ENCODE measurements at places on chromosomes 1 and 21. TPM values are rescaled to one million over a fixed set of nuclear protein-coding genes. Genes with fewer than 3 reads are reported as not detected.
A peak's percentile ranks its signal among the peaks of the same experiment; 100 is the strongest.

GRCh38 chr1:14955976-14956375, 197.6 kb upstream of the TMEM51 start:
- no peak for DNase-seq

GRCh38 chr1:178818416-178818815, 52.5 kb downstream of the ANGPTL1 start:
- DNase-seq, result no peak

Gene GBP5
- polyA plus RNA-seq, result 0.40 TPM

DNA sequence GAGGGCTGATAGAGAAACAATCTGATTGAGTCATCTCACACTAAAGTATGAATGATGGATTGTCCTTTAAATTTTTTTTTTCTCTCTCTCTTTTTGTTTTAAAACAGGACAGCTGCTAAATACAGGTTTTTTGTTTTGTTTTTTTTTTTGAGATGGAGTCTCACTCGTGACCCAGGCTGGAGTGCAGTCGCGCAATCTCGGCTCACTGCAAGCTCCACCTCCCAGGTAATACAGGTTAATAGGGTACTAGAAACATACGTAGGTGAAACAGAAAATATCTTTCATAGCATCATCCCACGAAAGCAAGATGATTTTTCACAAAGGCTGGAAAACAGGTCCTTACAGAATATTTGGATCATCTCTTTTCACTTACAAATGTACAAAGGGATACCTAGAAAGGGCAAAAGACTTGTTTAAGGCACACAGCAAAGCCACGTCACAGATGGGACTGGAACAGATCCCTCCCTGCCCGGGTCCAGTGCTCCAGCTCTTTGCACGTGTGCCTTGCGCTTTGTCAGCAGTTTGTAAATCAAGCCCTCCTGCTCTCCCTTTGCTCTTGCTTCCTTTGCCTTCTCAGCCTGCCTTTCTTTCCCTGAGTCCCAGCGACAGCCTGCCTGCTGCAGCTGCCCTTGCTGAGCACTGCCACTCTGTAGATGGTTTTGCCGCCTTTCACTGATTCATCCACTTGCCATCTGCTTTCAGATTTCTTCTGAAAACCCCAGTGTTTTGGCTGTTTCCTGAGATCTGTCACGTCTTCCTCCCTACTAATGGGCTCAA, 171.3 kb upstream of the BEND5 start:
- DNase-seq, result no peak

Gene RHD
- 0.99 TPM for polyA plus RNA-seq

DNA sequence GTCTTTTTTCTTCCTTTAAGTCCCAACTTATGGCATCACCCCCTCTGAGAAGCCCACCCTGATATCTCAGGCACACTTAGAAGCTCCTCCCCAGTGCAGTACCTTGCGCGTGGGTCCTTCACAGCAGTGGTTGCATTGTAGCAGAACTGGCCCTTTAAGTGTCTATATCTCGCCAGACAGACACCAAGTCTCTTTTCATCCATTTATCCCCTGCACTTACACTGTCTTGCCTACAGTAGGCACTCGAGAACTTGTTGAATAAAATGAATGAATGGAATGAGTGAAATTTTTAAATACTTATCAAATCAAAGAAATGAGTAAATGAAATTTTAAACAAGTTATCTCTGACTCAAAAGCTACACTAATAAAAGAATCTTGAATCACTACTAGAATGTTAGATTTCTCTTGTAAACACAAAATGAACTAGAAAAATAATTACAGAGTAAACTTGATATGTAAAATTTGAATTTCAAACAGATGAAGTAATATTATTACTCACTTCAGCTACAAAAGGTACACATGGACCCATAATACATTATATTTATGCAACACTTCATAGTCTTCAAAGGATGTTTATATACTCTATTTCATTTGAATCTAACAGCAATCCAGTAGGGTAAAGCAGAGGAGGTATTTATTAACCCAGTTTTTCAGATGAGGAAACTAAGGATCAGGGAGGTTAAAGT, 54.7 kb upstream of the MAN1A2 start:
- no peak for DNase-seq

Gene CDA
- 4.5 TPM for polyA plus RNA-seq

- no peak for DNase-seq
Observed at GRCh38 chr1:197247465-197247864, 20.6 kb upstream of the CRB1 start.

Gene TRIM67
- 0.08 TPM for polyA plus RNA-seq

Gene COA7
- 19.5 TPM for polyA plus RNA-seq

GRCh38 chr1:117244306-117244705, 33.6 kb upstream of the VTCN1 start:
- DNase-seq, result no peak

Gene RGS8
- polyA plus RNA-seq, result 0.03 TPM

GRCh38 chr1:152515434-152515783, 1.1 kb downstream of the CRCT1 start:
- peak; percentile 32 for DNase-seq

GRCh38 chr1:228009828-228010775, 3.3 kb downstream of the WNT3A start:
- no peak for DNase-seq

Gene CCDC30
- 26.9 TPM for polyA plus RNA-seq

Gene SYT6
- polyA plus RNA-seq, result 1.4 TPM

- no peak for DNase-seq
Observed at GRCh38 chr1:230231774-230232145, 164.7 kb downstream of the GALNT2 start.

Data from renal cortex interstitium (tissue), 15 donors.